Breast epithelium (tissue), 4 donors: ENCODE measurements at places on chromosomes 6 and 20. TPM values are rescaled to one million over a fixed set of nuclear protein-coding genes. Genes with fewer than 3 reads are reported as not detected.

The TNFAIP3 gene
- total RNA-seq, result 25.9 TPM

DNA sequence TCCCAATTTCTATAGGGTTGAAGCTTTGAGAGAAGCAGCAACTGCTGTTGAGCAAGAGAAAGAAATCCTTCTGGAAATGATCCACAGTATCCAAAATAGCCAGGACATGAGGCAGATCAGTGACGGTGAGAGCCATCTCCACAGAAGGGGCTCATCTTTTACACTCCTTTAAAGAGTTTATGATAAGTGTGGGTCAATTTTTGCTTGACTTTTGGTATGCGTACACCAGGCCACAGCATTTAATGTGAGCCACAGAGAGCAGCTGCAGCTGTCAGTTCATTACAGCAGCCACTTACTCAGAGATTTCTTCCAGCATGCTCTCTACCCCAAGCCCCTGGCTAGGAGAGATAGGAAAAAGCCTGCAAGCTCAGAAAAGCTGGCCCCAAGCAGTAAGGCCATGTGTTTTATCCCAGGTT lies 9.9 kb downstream of the BAG2 start:
- no peaks in the 10 kb centered on the region for H3K27me3 ChIP-seq
- H3K27ac ChIP-seq, result no peak overlapping the region
- no peak for DNase-seq
- H3K36me3 ChIP-seq, result no peaks in the 10 kb centered on the region
- H3K4me1 ChIP-seq, result no peaks in the 10 kb centered on the region

DNA sequence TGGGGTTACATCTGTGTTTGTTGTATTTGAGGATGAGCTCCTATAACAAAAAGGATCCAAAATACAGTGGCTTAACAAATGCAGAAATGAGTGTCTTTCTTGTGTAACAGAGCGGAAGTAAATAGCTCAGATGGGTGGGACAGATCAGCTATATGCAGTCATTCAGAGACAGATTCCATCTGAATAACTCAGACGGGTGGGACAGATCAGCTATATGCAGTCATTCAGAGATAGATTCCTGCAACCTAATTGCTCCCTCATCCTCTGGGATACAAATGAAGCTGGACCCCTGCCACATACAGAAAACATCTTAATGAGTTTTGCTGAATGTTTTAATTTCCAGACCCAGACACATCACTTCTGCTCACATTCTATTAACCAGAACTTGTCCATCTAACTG lies 332.3 kb downstream of the BCKDHB start:
- H3K4me3 ChIP-seq, result no peak overlapping the region
- no peaks in the 10 kb centered on the region for H3K27me3 ChIP-seq
- no peaks in the 10 kb centered on the region for H3K36me3 ChIP-seq
- no peaks in the 10 kb centered on the region for H3K4me1 ChIP-seq

DNA sequence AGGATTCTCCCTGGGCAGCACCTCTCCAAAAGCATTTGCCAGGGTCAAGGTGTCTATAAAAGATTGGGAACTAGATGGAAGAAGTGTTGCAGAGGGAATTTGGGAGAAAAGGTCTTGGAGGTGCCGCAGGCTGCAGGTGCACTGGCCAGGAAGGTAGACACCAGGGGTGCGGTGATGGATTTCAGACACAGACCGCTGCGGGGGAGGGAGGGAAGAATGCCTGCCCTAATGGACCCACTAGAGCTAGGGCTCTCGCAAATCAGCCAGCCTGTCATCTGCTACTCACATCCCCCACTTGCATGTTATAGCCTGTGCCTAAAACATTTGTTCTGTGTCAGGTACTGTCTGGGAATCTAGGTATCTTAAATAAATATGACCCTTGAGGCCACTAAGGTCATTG lies 193.6 kb upstream of the SLC24A3 start:
- no peak overlapping the region for H3K4me3 ChIP-seq
- H3K4me1 ChIP-seq, result no peaks in the 10 kb centered on the region
- no peak overlapping the region for H3K27ac ChIP-seq
- no peak for DNase-seq
- H3K36me3 ChIP-seq, result no peaks in the 10 kb centered on the region

DNA sequence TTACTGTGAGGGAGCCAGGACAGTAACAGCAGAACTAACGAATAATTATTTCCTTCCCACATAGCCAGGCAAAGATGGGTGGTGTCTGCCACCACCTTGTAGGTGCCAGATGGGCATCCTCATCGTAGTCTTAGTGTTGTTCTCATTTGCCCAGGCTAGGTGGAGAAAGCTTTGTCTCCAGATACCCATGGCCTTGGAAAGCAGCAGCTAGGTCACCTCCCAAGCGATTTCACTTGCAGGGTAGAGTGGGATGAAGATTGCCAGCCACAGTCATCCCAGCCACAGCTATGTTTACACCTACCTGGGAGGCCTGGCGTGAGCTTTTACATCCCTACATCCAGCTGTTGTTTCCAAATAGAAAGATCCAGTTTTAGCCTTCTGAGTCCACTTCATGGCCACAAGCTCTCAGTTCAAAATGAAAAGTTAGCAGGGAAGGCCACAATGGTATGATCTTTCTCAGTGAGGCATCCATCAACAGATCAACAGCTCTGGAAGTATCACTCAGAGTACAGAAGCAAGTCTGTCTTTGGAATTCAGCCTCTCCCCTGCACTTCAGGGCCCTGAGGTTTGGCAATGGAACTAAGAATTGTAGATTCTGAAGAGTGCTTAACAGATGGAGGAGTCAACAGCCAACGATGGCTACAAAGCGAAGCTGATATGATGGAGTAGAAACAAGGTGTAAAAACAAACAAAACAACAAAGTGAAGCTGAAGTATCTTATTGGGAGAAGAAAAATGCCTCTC lies 11.0 kb upstream of the SNRPC start:
- no peaks in the 10 kb centered on the region for H3K27me3 ChIP-seq
- H3K4me1 ChIP-seq, result no peaks in the 10 kb centered on the region
- no peak for DNase-seq
- H3K4me3 ChIP-seq, result no peak overlapping the region
- H3K36me3 ChIP-seq, result no peaks in the 10 kb centered on the region

DNA sequence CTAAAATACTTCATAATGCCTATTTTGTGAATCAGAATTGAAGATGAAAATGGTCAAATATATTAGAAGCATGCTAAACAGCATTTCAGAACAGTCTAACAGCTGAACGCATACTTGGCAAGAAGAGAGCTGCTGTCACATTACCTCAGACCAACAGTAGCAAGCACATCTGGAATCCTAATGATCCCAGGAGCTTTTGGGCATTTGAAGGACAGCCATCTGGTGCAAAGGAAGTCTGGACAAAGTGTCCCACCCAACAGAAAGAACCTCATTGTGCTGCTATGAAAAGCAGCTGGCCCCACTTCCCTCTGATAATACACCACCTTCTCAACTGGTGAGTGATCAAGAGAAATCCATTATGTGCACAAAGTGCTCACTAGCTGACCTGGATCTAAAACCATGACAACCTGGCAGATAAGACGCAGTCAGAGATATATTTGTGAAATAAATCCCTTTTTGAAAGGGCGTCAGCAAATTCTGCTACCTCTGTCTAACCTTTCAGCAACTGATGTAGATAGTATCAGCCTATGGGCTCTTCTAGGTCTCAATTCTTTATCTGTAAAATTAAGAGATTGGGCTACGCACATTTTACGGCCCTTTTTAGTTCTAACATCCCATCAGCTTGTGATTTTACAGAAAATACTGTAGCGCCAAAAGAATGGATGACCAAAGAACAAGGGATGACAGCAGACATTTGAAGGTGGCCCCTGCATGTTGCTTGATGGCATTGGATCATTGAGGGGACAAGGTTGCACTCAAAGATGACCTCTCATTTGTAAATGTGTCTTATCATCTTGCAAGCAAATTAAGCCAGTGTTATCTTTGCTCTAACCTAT lies 78.7 kb downstream of the SGK1 start:
- no peaks in the 10 kb centered on the region for H3K4me1 ChIP-seq
- H3K27ac ChIP-seq, result no peak overlapping the region
- no peaks in the 10 kb centered on the region for H3K27me3 ChIP-seq
- DNase-seq, result no peak
- H3K36me3 ChIP-seq, result no peaks in the 10 kb centered on the region
